ENCODE measurements at places on chromosomes 2 and 18.

- DNase-seq: no peak
Measured at GRCh38 chr18:29060349-29060748, 883.4 kb upstream of the CDH2 start.

DNA sequence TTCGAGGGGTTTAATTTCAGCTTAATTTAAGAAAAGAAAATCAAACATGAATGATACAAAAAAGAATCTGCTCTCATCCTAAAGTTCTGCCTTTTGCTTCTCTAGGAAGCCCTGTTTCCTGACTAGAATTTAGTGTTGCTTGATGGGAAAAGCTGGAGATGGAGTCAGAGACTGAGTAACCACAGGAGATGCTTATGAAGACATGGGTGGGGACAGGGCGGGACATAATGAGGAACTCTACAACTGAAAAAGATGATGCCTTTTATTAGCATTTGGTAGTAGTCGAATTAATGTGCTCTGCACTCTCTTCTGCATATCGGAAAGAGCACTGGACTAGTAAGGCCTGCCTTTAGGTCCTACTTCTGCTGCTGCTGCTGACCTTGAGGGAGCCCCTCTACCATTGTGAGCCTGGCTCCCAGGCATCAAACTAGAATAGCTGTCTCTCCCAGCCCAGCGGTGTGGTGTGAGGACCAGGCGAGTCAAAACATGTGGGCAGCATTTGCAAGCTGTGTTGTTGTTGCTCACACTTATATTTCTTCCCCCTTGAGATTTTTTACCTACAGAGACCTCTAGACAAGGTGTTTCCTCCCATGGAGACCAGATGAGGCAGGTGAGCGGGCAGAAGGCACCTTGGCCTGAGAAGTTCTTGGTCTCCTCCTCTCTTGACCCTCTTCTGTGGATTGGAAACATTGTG lies 61.5 kb downstream of the INPP4A start:
- no peak for DNase-seq

- DNase-seq: no peak
Measured at GRCh38 chr2:231525248-231526163, 4.7 kb downstream of the NMUR1 start.

GRCh38 chr2:45681675-45682074 lies 30.2 kb downstream of the PRKCE start:
- no peak for DNase-seq

DNA sequence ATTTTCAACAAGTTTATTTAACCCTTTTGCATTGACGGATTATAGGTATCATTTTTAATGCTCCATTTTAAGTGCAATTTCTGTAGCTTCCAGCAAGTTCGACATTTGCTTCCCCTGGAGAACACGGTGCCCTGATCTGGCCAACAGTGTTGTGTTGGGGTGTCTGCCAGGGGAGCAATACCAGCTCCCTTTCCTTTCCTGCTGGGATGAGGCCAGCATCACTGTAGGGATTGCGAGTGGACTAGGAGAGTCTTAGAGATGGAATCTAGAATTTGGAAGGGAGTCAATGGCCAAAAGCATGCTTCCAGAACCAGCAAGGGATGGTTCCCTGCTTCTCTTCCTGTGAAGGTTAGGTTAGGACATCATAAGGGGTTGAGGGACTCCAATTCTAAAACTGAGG lies 135.2 kb downstream of the RTN4 start:
- DNase-seq: no peak

DNA sequence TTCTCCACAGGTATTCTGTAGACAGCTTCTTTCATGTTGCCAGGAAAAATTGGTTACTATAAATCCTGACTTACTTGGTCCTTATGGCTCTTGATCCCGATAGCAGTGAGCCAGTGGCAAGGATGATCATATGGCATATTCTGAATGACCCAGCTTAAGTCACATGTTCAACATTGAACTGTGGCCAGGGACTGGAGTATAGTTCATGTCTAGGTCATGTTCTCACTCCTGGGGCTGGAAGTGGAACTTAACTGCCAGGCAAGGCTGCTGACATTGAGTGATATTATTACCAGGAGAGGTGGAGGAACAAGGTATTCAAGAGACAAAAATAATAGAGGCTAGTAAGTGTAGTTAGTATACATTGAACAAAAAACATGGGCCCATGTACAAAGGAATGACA lies 26.2 kb downstream of the R3HDM1 start:
- DNase-seq: no peak

DNA sequence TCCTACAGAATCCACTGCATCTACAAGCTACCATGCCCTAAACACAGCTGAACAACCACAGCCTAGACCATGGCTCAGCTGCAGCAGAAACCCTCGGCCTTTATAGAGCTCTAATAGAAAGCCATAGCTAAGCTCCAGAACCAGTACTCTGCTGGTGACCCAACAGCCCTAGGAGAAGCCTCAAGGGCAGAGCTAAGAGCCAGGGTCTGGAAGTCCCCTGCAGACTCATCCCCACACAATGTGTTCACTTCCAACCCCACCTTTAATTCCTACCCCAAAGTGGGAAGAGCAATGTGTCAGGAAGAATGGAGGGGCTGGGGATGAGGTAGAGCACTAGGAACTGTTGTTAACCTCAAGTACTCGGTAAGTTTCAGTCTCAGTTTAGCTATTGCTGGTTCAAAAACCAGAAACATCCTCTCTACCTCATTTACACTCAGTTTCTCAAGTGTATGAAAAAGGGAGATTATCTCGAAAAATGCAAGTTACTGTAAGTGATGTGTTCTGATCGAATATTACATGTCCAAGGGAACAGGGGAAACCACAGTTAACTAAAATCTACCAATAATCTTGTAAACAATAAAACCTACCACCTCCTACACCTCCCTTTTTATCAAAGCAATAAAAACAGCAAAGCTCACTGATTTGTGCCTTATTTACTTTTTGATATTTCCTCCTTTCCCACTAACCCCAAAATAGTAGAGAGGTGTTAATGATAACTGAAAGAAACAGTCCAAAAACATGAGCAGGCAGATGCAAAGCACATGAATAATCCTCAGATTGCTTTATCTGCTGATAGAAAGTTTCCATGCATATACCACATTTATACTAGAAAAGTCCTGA lies 36.2 kb downstream of the THADA start:
- peak; percentile 89 for DNase-seq

GRCh38 chr2:24418166-24418841 lies 58.0 kb upstream of the ITSN2 start:
- no peak for DNase-seq

- DNase-seq: no peak
Measured at GRCh38 chr2:84131278-84131830, 327.7 kb downstream of the SUCLG1 start.

- no peak for DNase-seq
Measured at GRCh38 chr2:184598316-184599053, at the start of gene ZNF804A. TSS of gene ZNF804A (plus strand) at chr2:184598529. CDS start at chr2:184598960, 431 bp downstream.

- DNase-seq: no peak
Measured at GRCh38 chr2:46645681-46646162, 166.4 kb downstream of the TMEM247 start.
